ENCODE measurements at places on chromosomes 3 and 15.
A peak's percentile ranks its signal among the peaks of the same experiment; 100 is the strongest.

DNA sequence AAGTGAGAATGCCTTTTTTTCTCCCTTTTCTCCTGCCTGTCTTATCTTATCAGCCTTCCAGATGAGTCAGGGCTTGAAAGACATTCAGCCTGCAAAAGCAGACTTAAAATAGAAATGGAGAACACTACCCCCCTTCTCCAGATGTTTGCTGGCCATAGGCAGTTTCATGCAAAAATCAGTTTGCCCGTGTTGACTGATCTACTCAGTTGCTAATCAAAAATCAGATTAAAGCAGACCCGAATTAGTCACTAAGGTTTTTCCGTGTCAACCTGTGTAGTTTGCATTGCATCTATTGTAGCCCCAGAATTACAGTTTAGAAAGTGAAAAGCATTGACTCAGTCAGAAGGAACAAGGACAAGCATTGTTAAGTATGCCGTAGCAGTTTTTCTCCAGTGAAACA, 56.2 kb downstream of the IL5RA start:
- DNase-seq = no peak

DNA sequence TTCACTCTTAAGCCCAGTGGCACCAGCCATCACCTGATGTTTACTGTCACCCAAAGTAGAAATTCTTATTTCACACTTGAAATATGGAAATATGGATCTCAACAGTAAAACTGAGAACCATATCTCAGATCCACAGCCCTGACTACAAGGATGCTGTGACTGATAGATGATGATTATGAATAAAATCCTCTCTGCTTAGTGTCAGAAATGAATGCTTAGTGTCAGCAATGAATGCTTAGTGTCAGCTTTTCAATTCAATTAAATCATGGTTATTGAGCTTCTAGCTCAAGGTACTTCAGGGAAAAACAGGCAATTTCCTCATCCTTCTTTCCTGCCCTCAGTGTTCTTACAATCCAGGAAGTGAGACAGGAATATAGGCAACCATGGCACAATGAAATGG, 392.3 kb downstream of the LSAMP start:
- no peak for DNase-seq

GRCh38 chr3:136783708-136784191, 31.6 kb upstream of the STAG1 start:
- DNase-seq = no peak

GRCh38 chr3:69248436-69248835, 126.0 kb upstream of the LMOD3 start:
- DNase-seq = no peak

DNA sequence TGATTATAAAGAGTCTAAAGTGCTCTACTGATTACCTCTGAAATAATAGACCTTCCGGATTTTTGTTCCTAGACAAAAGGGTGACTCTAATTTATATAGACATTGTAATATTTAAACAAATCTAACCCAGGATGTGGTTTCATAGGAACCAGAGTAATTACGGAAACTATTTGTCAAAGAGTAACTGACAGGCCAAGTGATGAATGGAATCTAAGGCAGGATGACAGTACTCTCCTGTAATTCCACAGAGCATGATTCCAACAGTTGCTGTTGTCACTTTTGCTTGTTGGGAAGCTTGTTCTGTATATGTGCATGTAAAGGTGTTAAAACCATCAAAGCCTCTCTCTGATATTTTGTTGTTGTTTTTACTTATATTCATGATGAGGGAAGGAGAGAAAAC, 1141.0 kb downstream of the IGSF11 start:
- DNase-seq = no peak

DNA sequence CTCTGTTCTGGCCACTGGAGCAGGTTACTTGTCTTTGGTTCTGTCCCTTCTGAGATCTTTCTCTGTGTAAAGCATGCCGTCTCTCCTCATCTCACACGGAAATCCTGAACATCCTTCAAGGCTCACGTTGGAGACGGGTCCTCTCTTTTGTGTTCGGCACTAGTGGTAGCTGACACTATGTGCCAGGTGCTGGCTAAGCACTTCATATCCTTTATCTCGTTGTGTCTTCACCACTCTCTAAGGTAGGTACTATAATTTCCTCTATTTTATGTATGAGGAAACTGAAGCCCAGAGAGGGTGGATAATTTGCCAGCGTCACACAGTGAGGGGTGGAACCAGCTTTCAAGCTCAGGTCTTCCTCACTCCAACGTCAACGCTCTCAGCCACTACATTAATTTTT, 1.2 kb downstream of the IFT122 start:
- DNase-seq = no peak

DNA sequence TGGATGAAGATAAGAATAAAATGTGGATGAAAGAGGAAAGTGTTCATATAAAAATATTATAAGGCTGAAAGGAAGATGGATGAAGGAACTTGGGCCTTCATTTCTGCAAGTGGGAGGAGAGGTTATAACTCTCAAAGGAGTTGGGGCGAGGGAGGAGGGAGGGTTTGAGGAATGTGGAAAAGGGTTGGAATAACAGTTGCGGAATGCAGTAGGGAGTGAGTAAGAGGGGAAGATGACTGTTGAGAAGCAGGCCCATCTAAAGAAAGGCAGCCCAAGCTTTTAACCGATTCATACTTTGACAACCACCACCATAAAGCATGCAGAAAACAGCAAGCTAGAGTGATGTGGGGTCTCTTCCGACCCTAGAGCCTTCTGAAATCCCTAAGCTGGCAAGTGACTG, 8.3 kb upstream of the TM4SF4 start:
- no peak for DNase-seq

- no peak for DNase-seq
Measured at GRCh38 chr3:194249323-194250097, 101.6 kb downstream of the CPN2 start.

- DNase-seq = no peak
Measured at GRCh38 chr15:50250760-50251394, 14.6 kb downstream of the HDC start.

DNA sequence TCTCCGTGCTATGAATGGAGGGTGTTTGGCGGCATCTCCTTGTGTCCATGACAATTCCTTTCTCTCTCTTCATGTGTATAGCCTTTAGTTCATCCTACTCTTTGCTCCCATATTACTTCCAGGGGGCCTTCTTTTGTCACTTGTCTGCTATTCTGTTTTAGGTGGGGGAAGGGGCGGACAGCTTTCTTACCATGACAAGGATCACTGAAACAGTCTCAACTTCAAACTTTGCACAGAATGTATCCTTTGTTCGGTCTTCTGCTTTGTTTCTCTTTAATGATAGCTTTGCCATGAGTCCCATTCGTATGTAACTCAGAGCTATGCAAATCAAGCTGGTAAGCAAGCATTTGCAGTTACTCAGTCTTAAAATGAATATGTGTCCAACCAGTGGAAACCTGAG, 294.2 kb downstream of the TIGIT start:
- DNase-seq = no peak

DNA sequence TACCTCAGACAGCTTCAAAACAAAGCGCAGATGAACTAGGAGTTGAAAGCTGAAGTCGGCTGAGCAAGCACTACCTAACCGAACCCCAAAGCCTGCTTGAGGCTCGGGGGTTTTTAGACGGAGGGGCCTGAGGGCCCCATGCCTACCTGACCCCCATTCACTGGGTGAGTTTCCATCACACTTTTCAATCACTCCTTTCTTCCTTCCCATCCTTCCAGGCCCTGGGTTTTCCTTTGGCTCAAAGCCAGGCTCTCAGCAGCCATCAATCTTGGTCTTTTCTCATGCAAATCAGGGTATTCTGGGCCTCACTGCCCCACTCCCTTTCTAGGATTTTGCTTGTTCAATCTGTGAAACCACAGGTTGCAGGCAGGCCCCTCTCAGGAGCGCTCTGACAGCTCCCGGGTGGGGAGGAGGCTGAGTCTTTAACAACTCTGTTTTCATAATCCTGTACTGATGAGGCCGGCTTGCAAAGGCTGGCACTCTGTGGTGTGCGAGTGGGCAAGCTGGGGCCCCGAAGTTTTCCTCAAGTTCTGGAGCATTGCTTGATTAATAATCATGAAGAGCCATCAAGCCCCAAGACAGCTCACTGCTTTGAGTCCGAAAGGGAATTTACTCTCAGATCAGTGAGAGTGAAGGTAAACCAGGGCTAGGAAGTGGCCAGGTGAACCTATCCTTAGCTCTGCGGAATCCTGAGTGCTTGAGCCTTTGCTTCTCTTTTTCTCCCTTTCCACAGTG, 97.6 kb downstream of the FRMD4B start:
- DNase-seq = no peak

GRCh38 chr3:76859596-76859995, 180.3 kb upstream of the ROBO2 start:
- DNase-seq = no peak

GRCh38 chr3:177484926-177485325, 287.6 kb upstream of the TBL1XR1 start:
- DNase-seq = no peak

GRCh38 chr15:39468828-39469227, 112.1 kb upstream of the THBS1 start:
- no peak for DNase-seq

- no peak for DNase-seq
Measured at GRCh38 chr3:66985336-66985920, 12.7 kb upstream of the KBTBD8 start.

DNA sequence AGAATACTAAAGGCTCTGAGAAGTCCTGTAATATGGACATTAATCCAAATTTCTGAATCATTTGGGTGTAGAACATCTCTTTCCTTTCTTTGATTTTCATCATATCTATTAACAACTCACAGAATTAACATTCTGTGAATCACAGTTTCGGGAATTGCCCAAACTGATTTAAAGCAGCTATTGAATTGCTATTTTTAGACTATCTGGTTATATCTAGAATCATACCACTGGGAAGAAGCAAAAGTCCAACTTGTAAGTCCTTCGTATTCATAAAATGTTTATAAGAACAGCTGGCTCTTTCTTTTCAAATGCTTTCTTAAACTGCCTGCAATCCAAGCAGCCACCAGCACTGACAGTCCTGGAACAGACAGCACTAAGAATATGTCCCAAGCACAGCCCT, 733.0 kb downstream of the NTRK3 start:
- DNase-seq = no peak

DNA sequence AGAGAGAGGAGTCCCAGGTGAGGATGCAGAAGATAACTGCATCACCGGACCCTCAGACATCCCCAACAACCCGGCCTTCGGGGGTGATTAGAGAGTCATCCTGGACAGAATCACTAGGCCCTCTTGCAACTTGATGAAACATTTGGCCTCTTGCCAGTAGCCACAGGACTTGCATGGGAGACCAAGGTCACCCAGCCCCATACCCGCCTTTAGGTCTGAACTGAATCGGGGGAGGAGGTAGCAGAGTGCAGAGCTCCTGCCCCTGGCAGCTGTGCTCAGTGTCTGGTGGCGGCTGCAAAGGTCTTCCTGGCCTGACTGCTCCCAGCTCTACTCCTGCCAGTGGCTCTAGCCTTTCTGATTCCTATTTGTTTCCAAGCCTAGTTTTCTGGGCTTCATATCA, 12.4 kb downstream of the PIF1 start:
- no peak for DNase-seq

DNA sequence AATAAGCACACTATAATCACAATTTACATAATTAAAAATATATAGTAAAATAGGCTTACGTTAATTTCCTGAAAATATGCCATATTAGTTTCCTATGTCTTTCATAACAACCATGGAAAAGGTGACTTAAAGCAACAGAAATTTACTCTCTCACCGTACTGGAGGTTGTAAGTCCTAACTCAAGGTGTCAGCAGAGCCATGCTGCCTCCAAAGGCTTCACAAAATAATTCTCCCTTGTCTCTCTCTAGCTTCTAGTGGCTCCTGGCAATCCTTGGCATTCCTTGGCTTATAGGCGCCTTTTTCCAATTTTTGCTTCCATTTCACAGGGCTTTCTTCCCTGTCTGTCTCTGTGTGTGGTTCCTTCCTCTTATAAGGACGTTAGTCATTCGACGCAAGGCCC, 7.6 kb downstream of the SI start:
- DNase-seq = no peak

DNA sequence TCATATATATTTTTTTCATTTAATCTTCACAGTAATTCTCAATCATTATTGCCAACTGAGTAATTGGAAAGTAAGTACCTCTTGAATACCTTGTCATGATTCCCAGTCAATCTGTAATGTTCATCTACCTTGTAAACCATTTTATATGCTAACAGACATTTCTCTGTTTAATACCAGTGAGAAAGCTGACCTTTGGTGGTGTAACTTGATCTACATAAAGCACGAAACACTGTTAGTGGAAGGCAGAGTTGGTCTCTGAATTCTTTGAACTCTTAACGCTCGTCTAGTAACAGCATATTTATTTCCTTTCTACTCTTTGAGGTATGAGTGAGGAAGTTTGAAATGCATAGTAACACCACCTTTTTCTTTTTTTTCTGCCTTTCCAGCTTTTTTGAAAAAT, 59.5 kb downstream of the SLC25A26 start:
- DNase-seq = no peak

GRCh38 chr3:193963808-193964516, 172.0 kb upstream of the HES1 start:
- DNase-seq = no peak

DNA sequence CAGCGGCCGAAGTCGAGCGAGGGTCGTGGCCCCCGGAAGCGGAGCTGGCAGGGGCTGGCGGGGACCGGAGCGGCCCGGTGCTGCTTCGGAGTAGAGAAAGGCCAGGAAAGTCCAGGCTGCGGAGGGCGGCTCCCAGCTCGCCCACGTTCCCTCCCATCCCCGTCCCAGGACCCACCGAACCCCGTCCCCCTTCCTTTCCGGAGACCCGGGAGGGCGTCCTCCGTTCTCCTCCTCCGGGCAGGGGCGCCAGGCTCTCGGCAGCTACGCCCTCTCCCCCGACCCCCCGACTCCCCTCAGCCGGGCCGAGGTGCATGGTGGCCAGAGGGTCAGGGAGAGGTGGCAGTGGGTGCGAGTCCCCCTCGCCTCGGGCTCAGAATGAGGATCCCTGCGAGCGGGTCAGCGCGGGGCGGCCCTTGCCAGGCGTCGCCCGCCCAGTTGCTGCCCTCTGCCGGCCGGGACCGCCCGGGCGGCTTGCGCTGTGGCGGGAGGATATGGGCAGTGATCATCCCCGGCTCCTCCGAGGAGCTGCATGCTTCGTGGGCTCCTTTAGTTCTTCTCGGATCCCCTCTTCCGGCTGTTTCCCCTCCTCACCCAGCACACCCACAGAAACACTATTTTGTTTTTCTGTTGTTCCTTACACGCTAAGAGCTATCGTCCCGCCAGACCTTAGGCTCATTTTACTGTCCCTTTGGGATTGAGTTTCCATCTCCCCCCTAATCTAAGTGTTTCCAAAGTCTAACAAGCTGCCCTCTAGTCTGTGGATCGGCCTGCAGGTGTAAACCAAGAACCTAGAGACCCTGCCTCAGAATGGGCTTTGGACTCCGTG, 744 bp upstream of the ALDH1A2 start:
- no peak for DNase-seq

- DNase-seq = no peak
Measured at GRCh38 chr3:60979461-60980341, 271.6 kb downstream of the FHIT start.

- peak; percentile 41 for DNase-seq
Measured at GRCh38 chr3:109241459-109242186, 74.7 kb downstream of the DPPA2 start.

- DNase-seq = no peak
Measured at GRCh38 chr3:110579840-110580550, 491.6 kb upstream of the NECTIN3 start.

- no peak for DNase-seq
Measured at GRCh38 chr3:38038447-38038911, 529 bp upstream of the DLEC1 start.

GRCh38 chr3:136778865-136779264, 26.7 kb upstream of the STAG1 start:
- no peak for DNase-seq
